ENCODE measurements at places on chromosomes 5 and 9.

GRCh38 chr9:134474055-134474370, 147.8 kb downstream of the RXRA start:
- no peak for DNase-seq

DNA sequence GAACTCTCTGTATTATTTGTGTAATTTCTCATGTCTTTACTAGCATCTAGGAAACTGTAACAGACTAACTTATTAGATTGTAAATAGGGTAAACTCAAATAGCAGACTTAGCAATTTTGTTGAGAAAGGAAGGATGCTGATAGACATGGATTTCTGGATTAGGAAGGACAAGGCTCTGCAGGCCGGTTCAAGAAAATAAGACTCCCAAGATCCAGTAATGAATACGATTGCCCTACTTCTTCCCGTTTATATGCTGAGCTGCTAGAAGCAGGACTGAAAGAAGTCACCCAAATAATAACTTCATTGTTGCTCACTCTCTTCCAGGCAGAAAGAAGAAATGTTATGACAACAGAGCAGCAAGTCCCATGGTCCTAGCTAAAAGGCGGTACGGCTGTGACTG, 22.8 kb upstream of the C9orf40 start:
- no peak for DNase-seq

DNA sequence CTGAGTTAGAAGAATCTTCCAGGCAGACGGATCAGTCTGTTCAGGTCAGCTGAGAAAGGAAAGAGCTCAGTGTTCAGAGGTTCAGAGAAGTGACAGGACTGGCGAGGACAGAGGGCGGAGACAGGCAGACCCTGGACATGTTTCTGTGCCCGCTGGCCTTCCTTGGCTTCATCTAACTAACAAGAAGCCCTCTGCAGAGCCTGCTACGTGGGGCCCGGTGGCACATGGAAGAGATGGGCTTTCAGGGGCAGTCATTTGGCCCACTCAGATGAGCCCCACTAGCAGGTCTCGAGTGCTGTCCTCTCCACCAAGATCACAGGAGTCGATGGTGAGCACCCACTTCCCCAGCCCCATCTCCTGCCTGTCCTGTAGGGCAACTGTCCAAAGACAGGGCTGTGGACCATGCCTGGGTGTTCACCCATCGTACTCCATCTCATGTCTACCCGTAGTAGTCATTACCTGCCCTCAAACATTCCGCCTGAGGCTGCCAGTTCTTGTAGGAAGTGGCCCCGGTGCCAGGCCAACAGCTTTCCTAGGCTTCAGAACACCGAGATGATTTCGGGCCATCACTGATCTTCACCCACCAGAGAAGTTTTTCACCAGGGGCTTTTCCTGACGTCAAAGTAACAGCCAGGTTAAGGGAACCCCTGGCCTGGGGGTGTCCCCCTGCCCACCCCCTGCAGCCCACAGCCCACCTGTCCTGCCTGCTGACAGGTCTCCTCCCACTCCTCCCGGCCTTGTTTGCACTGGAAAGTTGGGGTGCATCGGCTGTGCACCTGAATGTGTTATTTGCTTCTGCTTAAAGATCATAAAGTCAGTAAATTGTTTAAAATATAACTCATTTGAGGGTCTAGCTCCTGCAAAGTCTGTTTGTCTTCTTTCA, 14.0 kb downstream of the IRX2 start:
- DNase-seq = no peak

GRCh38 chr5:1007221-1007680, 1.4 kb upstream of the NKD2 start:
- peak; percentile 5 for DNase-seq

GRCh38 chr5:159440235-159440634, 109.9 kb upstream of the IL12B start:
- DNase-seq = no peak

GRCh38 chr5:159797261-159797970, 118.9 kb upstream of the ADRA1B start:
- DNase-seq = no peak

GRCh38 chr5:170277867-170278281, 19.7 kb downstream of the LCP2 start:
- DNase-seq = no peak

- DNase-seq = no peak
These were observed 328 bp downstream of the CAMSAP1 start for GRCh38 chr9:135907006-135907430.

GRCh38 chr9:74358959-74359358, 138.2 kb upstream of the RORB start:
- DNase-seq = peak; percentile 10

GRCh38 chr9:88712484-88712883, 177.5 kb downstream of the NXNL2 start:
- no peak for DNase-seq

- no peak for DNase-seq
These were observed 475.5 kb downstream of the SPATA31A7 start for GRCh38 chr9:61665330-61665751.

GRCh38 chr9:82601293-82601771, 461.6 kb downstream of the RASEF start:
- no peak for DNase-seq

GRCh38 chr9:111348821-111349271, 18.8 kb upstream of the OR2K2 start:
- DNase-seq = peak; percentile 80

- peak; percentile 25 for DNase-seq
These were observed 252.5 kb downstream of the TRPM3 start for GRCh38 chr9:70868661-70869652.

DNA sequence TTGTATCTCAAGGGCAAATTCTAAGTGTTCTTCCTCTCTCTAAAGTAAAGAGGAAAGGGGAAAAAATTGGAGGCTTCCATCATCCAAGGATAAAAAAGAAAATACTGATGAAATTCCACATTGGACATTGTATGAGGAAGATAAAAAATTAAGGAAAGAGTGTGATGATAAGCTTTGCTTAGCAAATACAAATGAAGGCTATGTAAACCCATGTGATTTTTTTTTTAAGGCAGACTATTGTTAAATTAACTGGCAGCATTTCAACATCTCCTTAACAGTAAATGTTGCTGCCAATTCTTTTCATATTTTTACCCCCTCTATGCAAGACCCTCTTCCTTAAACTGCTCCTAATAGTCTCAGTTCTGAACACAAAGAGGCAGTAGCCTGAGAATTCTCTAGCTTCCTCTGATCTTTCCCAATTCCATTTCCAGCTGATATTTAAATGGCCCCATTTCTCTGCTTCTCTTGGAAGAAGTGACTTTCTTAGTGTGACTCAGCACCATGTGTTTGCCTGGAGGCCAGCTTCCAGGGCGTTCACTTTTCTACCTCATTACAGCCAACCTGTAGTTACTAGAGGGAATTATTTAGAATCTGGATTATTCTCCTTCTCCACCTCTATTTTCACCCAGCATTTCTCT, 159.7 kb downstream of the TLE1 start:
- peak; percentile 70 for DNase-seq

GRCh38 chr5:6527749-6528455, 79.2 kb downstream of the UBE2QL1 start:
- DNase-seq = no peak

DNA sequence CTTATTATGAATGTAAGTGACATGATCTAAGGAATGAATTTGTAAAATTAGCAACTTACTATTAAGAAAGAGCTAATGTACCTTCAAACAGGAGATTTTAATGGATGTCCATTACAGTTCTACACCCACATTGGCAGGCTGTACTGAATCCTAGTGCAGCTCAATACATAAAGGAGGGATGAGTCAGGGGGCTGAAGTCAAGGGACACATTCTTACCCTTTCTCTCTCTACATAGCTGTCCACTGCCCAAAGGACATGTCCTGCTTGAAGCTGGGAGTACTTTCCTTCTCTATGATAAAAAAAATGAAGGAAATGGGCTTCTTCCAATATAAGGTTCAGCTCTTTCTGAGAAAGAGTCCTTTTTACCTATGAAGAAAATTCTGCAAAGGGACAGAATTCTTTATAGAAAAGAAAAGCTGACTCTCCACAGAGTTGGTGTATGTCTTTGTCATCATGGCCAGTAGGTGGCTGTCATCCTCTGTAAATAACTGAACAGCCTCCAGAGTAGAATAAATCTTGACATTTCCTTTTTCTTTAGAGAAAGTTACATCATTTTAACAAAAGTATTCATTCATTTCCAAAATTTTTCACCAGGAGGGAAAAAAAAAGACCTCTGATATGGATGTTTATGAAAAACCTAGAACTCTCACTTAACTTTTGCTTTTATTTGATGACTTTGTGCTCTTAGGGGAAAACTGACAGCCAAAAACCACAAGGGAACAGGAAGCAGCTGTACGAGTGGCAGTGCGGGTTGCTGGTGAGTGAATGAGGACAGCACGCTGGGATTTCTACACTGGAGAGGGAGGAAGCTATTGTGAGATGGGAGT, 13.1 kb upstream of the IFNA14 start:
- DNase-seq = no peak

- no peak for DNase-seq
These were observed 33.0 kb downstream of the DAPK1 start for GRCh38 chr9:87530716-87531115.

- no peak for DNase-seq
These were observed 698.6 kb downstream of the PTPRD start for GRCh38 chr9:9914174-9914573.

DNA sequence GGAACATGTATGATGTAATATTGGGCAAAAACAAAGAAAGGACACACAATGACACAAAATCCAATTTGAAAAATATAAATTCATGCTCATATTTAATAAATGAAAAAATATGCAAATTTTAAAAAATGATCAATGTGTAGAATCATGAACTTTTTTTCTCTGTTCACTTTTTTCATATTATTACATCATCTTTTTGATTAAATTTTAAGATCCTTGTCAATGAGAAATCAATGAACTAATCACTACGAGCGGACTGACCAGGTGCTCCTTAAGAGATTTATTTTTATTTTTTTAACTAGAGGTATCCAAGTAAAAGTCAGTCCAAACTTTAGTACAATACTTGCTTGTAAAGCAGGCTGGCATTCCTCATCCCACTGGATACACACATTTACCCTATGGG, 174.1 kb downstream of the CDK5RAP2 start:
- DNase-seq = no peak

DNA sequence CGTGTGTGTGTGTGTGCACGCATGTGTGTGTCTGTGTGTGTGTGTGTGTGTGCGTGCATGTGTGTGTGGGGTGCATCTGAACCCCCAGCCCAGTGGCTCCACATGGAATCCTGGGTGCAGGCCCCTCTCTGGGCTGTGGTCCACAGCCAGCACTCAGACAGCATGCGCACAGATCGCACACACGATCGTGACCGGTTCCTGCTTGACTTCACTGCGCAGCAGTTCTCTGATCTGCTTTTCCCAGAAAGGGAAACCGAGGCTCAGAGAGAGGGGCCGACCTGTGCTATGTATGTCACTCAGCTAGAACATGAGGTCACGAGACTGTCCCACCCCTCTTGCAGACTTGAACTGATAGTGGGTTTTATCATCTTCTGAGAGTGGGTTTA, 34.4 kb downstream of the RASGEF1C start:
- DNase-seq = no peak

GRCh38 chr9:136544964-136545691, 720 bp downstream of the NOTCH1 start:
- no peak for DNase-seq

DNA sequence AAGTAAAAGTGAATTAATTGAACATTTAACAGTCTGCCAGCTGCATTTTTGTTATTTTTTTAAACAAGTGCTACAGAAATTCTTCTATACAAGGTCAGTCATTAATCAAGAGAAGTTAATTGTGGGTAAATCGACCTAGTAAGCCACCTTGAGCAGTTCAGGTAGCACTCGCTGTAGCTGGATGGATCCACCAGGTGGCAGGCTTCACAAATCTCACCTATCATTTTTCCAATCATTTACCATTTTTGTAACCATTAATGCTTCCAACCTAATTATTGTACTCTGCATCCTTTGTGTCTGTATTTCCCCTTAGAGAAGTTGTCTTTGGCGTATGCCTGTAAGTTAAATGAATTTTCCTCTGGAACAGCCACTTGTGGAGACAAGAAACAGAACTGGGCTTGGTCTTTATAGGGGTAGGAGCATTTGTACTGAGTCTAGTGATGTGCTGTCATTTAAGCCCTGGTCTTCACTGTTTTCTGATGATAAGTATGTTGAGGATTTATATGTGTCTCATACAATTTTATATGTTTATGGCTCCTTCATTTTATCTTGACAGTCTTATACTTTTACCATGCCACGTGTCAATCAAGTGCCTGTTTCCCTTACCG, 39.5 kb downstream of the CD180 start:
- peak; percentile 42 for DNase-seq

- DNase-seq = no peak
These were observed 82.9 kb downstream of the SGCD start for GRCh38 chr5:156409834-156410233.

- no peak for DNase-seq
These were observed 97.7 kb downstream of the LHFPL2 start for GRCh38 chr5:78550891-78551290.

DNA sequence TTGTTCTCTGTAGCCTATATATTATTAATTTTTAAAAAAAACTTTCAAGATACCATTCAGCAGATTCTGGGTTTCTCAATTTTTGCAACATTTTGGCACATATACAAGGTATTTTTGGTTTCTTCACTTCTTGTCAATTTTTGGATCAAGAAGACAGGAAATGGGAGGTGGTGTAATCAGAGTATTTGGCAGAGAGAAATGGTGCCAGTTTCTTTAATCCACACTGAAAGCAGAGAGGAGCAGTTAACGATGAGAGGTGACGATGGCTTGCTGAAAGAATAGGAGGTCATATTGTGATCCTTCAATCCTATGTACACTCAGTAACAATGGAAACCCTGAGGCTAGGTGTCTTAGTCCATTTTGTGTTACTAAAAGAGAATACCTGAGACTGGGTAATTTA, 16.4 kb downstream of the NNT start:
- DNase-seq = no peak

- no peak for DNase-seq
These were observed 64.6 kb downstream of the EHMT1 start for GRCh38 chr9:137683262-137683864.

DNA sequence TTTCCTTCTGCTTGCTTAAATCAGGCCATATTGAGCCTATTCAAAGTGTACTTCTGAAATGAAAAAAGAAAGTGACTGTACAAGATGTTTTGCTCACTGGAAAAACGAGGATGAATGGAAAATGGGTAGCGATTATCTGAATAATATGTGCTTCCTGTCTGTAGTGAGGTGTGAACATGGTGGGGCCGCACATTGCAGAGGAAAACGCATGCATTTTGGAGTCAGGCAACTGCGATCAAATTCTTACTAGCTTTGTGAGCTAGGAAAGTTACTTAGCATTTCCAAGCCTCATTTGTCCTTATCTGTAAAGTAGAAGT, 73.0 kb upstream of the PRSS3 start:
- DNase-seq = no peak

DNA sequence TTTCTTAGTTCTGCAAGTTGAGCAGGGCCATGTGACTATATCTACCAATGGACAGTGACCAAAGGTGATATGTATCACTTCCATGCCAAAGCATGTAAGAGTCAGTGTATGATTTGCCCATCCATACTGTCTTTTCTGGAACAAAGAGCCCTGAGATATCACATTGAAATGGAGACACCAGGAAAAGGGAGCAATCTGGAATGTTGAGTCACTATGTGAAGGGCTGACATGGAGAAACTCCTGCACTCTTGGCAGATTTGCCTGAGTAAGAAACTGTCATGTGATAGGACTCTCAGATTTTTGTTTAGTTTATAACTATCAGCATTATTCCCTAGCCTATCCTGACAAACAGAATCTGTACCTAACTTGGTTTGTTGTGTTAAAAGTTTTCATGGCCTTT, 29.8 kb upstream of the TMEM161B start:
- DNase-seq = no peak

- DNase-seq = no peak
These were observed 67.2 kb upstream of the TRIO start for GRCh38 chr5:14075937-14076336.
